ENCODE measurements at places on chromosomes 6 and 20.

DNA sequence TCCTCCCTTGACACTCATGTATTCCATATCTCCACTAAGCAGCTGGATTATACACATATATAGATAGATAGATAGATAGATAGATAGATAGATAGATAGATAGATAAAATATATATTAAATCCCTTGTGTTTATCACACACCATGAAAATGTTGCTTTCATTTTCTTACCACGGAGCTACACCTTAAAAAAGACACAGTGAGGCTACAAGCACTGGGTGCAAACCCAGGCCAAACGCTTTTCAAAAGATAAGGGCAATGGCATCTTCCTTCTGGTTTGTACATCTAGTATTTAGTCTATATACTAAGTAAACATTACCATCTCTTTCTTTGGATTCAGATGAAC, 377.1 kb downstream of the ESR1 start:
- peaks cover 10% of the 10 kb centered on the region for H3K36me3 ChIP-seq
- no peak overlapping the region for H3K27ac ChIP-seq
- H3K4me1 ChIP-seq = no peaks in the 10 kb centered on the region

DNA sequence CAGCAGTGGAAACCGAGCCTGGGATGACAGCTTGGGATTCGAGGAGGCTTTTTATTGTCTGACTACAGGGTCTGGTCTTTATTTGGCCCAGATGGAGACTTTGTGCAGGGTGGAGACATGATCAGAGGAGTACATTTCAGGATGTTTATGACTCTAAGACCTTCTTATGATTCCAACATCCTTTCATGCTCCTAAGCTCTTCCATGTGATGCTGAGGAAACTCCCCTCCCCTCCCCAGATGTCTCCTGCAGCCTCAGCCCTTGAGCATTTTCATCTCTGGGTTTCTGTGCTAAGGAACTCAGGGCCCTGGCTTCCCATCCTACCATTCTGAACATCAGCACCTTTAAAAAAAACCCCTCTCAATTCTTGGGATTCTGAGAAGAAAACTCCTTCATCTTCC, 186.6 kb downstream of the SOX4 start:
- H3K36me3 ChIP-seq = peaks cover 2% of the 10 kb centered on the region
- no peak overlapping the region for H3K4me3 ChIP-seq
- no peak overlapping the region for H3K27ac ChIP-seq

GRCh38 chr6:73743556-73743955, 47.6 kb downstream of the CD109 start:
- DNase-seq = peak; percentile 27
- no peak overlapping the region for H3K27ac ChIP-seq
- H3K27me3 ChIP-seq = no peaks in the 10 kb centered on the region
- H3K4me3 ChIP-seq = no peak overlapping the region

DNA sequence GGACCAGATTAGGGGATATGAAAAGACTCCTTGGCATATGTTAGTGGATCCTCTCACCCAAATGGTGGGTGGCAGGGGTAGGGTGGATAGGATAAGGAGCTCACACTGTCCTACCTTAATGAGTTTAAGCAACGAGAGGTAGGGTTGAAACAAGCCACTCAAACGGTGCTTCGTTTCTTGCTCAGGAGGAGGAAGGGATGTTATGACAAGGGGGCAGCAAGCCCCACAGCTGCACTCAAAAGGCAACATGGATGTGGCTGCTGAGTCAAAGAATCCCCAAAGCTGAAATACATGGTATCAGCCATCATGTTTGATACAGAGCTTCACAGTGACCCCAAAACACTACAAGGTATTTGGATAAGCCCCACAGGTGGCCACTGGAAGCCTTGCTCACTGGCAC, 8.4 kb upstream of the IDH3B start:
- peaks cover 24% of the 10 kb centered on the region for H3K27me3 ChIP-seq
- H3K4me3 ChIP-seq = no peak overlapping the region
- H3K4me1 ChIP-seq = no peaks in the 10 kb centered on the region
- DNase-seq = no peak
- H3K36me3 ChIP-seq = no peaks in the 10 kb centered on the region

GRCh38 chr6:43933148-43933885, 163.3 kb downstream of the VEGFA start:
- no peak overlapping the region for H3K4me3 ChIP-seq
- peak; percentile 78 for DNase-seq

- peak overlapping the region; percentile 79 for H3K27ac ChIP-seq
- DNase-seq = peak; percentile 42
- peaks cover 12% of the 10 kb centered on the region for H3K4me1 ChIP-seq
- H3K27me3 ChIP-seq = no peaks in the 10 kb centered on the region
- H3K4me3 ChIP-seq = peak overlapping the region; percentile 99
Observed at GRCh38 chr6:159692303-159693127, 526 bp downstream of the SOD2 start.

GRCh38 chr6:46661483-46661882, 8.7 kb downstream of the SLC25A27 start:
- no peak for DNase-seq
- no peaks in the 10 kb centered on the region for H3K4me1 ChIP-seq
- H3K27ac ChIP-seq = no peak overlapping the region
- no peaks in the 10 kb centered on the region for H3K27me3 ChIP-seq
- H3K4me3 ChIP-seq = no peak overlapping the region
- no peaks in the 10 kb centered on the region for H3K36me3 ChIP-seq

- no peaks in the 10 kb centered on the region for H3K36me3 ChIP-seq
- H3K27me3 ChIP-seq = no peaks in the 10 kb centered on the region
- no peak overlapping the region for H3K4me3 ChIP-seq
- H3K4me1 ChIP-seq = peaks cover 5% of the 10 kb centered on the region
- H3K27ac ChIP-seq = no peak overlapping the region
Observed at GRCh38 chr6:2914318-2914660, 11.2 kb upstream of the SERPINB9 start.

DNA sequence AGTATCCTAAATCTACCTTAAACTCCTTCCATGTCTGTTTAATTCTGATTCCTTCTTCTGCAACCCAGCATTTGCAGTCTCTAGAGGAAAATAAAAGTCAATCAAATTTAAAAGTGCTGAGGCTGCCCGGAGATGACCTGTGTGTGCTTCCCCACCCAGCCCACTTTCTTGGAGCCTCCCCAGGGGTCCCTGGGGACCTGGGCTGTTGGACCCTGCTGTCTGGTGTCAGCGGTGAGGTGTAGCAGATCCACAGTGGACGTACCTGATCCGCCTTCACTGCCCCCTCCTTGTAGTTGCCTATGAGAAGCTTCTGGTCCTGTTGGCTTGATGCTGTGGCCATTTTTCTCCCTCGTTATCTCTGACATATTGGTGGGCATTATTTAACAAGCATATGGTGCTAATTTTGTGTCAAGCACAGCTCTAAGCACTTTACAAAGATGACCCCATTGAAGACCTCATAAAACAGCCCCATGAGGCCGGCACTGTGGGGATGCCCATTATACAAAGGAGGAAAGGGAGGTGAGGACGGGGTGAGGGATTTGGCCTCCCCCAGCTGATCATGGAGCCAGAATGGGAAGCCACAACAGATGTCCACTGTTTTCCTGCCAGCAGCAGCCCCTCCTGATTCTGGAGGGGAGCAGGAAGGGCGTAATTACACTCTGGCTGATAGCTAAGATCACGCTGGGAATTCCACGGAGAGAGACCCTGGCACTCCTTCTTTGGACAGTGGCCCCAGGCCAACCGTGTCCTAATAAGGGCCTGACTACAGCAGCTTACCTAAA, 628.2 kb downstream of the CDH26 start:
- no peak overlapping the region for H3K27ac ChIP-seq
- DNase-seq = no peak
- H3K36me3 ChIP-seq = no peaks in the 10 kb centered on the region
- no peaks in the 10 kb centered on the region for H3K27me3 ChIP-seq

Measured in IMR-90 (cell line).